ENCODE measurements at places on chromosomes 7 and 10. TPM values are rescaled to one million over a fixed set of nuclear protein-coding genes. Genes with fewer than 3 reads are reported as not detected.

DNA sequence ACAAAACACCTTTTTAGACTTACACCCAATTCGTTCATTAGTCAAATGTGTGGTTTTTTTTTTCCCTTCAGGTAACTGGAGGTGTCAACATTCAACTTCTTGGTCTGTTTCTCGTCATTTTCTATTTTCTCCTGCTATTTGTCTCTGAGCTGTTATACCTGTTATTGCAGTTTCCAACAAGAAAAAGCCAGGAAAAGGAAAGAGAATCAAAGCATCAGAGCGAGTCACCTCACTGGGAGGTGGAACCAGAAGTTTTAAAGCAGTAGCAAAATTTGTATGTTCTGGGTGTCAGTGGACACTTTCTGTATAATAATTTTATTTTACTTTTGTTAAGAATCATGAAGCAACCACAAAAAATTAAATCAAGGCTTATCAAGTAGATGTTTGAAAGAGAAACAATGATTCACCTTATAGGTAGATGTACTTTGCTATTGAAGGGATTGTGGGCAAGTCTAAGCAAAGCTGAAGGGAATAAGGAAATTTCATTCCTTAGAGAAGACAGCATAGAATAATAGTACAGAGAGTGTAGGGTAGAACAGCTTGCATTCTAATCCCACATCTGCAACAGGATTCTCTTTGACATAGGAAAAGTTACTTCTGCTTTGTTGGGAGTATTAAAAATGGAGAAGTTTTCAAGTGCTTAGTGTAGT is 675.8 kb downstream of the PCDH15 start:
- DNase-seq = no peak

GRCh38 chr7:85285527-85285926 is 98.7 kb upstream of the SEMA3D start:
- DNase-seq = no peak

GRCh38 chr10:12387561-12388210 is 38.3 kb downstream of the CAMK1D start:
- no peak for DNase-seq

GRCh38 chr7:75657866-75658265 is 80.9 kb downstream of the HIP1 start:
- DNase-seq = no peak

DNA sequence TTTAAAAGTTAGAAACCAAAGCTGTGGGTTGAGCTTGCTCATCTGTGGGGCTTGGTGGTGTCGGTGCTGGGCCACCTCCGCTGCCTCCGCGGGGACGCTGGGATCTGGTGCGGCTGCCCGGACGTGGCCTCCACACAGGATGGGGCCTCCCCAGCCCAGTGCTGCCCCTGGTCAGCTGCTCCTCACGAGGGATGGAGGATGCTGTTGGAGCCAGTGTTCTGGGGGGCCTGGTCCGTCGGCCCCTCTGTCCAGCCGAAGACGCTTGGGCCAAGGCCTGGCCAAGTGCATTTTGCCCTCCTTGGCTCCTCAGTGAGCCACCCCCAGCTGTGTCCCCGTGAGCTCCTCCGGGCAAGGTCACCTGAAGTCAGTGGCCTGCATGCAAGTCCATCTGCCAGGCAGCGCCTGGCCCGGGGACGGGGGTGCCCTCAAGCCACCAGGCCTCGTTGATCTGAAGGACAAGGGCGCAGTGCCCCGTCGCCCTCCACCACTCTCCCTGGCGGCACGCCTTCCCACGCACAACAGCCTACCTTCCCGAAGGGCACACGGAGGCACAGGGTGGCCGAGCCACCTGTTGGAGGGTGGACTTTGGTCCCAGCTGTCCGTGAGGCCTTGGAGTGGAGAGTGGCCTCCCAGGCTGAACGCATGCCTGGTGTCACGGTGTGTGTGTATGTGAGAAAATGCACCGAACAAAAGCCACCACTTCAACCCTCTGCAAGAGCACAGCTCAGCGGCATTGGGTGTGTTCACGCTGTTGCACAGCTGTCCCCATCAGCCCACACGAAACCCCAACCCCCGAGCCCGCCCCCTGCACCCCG is 27.3 kb downstream of the KNDC1 start:
- DNase-seq = no peak

- DNase-seq = no peak
Measured at GRCh38 chr10:62560201-62560819, 186.1 kb downstream of the ZNF365 start.

- DNase-seq = no peak
Measured at GRCh38 chr7:138890499-138891445, 90.4 kb downstream of the KIAA1549 start.

DNA sequence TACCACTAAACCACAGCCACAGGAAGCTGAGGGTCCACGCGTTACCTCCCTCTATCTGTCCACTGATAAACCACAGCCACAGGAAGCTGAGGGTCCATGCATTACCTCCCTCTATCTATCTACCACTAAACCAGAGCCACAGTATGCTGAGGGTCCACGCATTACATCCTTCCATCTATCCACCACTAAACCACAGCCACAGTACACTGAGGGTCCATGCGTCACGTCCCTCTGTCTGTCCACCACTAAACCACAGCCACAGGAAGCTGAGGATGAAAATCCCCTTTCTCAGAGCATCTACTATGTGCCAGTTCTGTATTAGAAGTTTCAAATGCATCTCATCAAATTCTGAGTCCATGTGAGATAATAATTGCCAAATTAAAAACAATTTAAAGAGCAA is 589.3 kb downstream of the DNAJB6 start:
- DNase-seq = no peak

- peak; percentile 72 for DNase-seq
Measured at GRCh38 chr10:31618541-31619291, 299.7 kb downstream of the ZEB1 start.

- no peak for DNase-seq
Measured at GRCh38 chr7:73683788-73684693, 644 bp downstream of the BUD23 start.

DNA sequence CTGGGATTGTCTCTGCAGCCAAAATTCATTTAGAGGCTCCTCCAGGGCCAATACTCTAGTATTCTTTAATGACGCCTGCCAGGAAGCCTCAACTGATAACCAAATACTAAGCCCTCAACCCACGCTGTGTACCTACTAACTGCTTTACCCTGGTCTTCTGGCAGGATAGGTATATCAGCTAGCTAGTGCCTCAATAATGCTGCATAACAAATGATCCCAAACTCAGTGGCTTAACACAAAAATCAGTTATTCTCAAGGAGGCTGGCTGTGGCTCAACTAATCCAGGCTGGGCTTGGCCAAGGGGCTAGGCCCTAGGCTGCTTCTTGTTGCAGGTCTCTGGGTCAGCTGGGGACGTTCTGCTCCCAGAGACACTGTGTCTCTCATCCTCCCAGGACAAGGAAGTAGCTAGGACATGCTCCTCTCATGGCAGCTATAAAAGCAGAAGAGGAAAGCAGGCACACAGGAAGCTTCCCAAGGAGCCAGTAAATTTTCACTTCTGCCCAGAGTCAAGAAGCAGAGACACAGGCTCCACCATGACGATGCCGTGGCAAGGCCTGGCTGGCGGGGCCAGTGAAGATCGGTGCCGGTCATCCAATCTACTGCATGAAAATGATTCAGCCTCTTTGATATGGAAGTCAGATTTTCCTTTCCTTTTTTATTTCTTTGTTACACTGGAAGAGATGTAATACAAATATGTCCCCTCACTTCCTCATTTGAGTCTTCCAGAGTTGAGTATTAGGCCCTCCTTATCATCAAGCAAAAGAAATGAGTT is 28.6 kb upstream of the COL13A1 start:
- DNase-seq = no peak

GRCh38 chr7:151411551-151411950 is 1.7 kb upstream of the WDR86 start:
- no peak for DNase-seq

DNA sequence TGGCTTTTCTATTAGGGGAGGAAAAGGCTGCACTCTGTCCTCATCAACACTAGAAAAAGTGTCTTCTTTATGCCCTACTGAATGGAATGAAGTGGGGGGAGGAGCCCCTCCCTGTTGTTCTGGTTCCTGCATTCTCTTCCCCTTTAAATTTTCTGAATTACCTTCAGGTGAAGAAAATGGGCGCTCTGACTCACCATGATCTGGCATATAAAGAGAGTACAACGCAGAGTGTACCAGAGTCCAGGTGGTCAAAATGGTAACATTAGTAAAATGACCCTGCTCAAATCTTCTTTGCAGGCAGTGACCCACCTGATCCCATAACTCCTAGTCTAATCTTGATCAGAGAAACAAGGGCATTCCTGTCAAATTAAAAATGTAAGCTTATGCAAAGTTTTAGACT is 80.7 kb downstream of the THSD7A start:
- no peak for DNase-seq

GRCh38 chr7:132545756-132546155 is 30.5 kb downstream of the PLXNA4 start:
- DNase-seq = no peak

DNA sequence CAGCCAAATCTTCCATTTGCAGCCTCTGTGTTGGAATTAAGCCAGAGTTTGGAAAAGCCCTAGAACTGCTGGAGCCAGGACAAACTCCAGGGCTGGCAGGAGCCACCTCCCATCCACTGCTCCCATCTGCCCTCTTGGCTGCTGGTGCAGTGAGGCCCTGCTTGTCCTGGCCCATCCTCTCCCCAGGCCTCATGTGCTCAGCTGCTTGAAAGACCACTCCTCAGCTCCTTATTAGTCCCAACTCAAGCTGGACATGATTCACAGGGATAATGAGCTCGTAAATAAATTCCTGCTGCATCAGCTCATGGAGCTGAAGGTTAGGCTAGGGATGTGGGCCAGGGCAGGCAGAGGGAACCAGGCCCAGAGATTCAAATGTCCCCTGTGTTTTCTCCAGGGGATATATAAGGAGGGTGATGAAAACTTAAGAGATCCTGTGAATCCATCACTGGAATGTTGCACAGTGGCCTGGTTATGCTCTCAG is 282.8 kb downstream of the RPS24 start:
- no peak for DNase-seq

DNA sequence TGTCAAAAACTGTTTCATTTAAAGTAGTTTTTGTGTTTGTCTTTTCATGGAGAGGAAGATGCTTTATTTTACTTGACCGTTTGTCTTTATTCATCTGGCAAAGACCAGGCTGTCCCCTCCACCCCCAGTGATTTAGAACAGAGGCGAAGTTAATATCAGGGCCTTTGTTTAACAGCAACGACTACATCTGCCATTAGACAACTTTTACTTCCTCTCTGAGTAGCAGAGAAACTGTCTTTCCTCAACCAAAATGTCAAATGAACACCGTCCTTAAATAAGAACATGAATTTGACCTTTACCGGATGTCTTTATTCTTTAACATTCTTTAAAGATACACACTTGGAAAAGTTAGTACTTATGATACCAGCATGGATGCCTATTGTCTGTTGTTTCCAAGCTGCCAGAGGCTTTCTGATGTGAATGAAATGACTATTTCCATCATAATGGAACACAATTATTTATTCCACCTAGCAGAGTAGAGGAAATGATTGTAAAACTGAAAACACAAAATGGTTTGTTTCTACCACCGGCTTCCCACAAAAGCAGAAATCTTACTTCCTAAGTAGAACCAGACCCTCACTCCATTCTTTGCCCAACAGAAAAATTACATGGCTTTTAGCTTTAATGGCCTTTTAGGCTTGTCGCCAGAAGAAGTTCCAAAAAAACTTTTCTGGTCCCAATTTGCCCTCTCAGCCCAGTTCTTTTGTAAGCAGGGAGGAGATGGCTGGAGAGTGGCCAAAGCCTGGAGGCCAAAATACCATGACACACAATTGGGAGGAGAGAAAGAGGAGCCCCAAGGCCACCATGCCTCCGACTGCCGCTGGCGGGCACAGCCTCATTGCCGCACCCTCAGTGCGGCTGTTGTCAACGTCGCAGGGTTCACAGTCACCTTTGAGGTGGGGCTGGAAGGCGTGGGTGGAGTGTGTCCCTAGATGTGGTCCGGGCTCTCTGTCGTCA is 168.5 kb downstream of the TEX36 start:
- DNase-seq = no peak

GRCh38 chr10:93299195-93299594 is 182.9 kb downstream of the MYOF start:
- no peak for DNase-seq

DNA sequence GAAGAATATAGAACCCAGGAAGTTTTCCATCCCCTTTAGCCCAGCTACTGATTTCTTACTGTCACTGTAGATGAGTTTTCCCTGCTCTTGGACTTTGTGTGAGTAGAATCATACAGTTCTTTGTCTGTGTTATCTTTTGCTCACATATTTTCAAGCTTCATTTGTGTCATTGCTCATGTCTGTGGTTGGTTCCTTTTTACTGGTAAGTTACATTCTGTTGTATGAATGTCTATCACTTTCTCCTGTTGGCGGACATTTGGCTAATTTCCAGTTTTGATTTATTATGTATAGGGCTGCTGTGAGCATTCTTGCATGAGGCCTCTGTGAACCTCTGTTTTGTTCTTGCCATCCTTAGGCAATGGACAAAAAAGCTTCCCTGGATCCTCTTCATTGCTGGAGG is 5.3 kb downstream of the GLRX3 start:
- DNase-seq = no peak

DNA sequence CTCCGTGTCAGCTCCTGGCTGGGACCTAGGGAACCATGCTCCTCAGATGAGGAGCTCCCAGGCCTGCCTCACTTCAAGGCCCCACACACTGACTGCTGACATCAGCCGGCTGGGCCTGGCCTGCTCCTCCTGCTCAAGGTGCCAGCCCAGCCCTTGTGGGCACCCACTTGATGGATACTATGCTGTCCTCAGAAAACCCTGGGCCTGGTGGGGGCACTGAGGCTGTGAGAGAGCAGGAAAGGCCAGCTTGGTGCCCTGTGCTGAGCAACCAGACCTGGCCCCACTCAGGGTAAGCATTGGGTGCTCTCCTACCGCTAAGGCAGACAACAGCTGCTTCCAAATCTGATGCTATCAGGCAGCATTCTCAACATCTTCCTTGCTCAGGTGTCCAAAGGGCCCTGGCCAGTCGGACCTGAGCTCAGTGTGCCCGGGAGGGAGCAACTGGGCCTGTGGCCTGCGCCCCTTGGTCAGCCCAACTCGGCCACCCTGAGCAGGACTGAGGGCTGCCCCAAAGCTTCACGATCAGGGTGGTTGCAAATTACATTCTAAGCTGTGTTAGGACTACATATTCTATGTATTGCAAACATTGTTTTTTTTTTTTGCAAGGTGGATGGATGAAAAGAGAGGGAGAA is 21.9 kb upstream of the ANTXRL start:
- DNase-seq = no peak

DNA sequence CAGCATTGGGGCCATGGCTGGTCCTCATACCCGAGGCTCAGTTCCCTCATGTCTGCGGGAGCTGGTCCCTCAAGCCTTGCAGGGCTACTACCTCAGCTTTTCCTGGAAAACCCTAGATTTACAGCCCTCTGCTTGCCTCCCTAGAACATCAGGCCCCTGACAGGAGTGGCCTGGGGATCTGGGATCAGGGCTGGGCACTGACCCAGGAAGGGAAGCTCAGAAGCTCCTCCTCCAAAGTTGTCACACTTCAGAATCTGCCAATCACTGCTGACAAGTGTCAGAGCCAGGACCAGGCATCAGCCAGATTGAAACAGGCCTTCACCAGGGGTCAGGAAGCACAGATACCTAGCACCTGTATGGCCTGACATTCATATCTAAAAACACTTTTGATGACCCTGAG is 115.2 kb downstream of the GRID1 start:
- DNase-seq = no peak

ZNF853 gene
- 12.2 TPM for total RNA-seq

PPIF gene
- total RNA-seq = 16.8 TPM

ATOH7 gene
- total RNA-seq = not detected

ZNF138 gene
- 9.2 TPM for total RNA-seq

MDH2 gene
- total RNA-seq = 68.4 TPM

Data from aorta (tissue), 5 donors.